ENCODE measurements at places on chromosomes 11 and 22.

GRCh38 chr11:6285019-6285418 lies 25.4 kb downstream of the CCKBR start:
- no peak overlapping the region for H3K27ac ChIP-seq
- no peak for DNase-seq
- no peak overlapping the region for H3K4me3 ChIP-seq
- no peaks in the 10 kb centered on the region for H3K27me3 ChIP-seq
- H3K4me1 ChIP-seq: peaks cover 5% of the 10 kb centered on the region

GRCh38 chr11:86483940-86484794 lies 109.5 kb downstream of the CCDC81 start:
- H3K27ac ChIP-seq: no peak overlapping the region
- no peaks in the 10 kb centered on the region for H3K36me3 ChIP-seq
- no peak for DNase-seq
- H3K4me1 ChIP-seq: peaks cover 3% of the 10 kb centered on the region
- no peaks in the 10 kb centered on the region for H3K27me3 ChIP-seq

GRCh38 chr11:121773076-121773475 lies 320.3 kb upstream of the SORL1-AS1 start:
- no peak overlapping the region for H3K27ac ChIP-seq
- H3K27me3 ChIP-seq: no peaks in the 10 kb centered on the region
- no peak for DNase-seq
- no peaks in the 10 kb centered on the region for H3K4me1 ChIP-seq
- H3K36me3 ChIP-seq: no peaks in the 10 kb centered on the region

GRCh38 chr11:2151500-2152257 lies 9.3 kb downstream of the INS start:
- no peak overlapping the region for H3K27ac ChIP-seq
- no peaks in the 10 kb centered on the region for H3K4me1 ChIP-seq
- H3K36me3 ChIP-seq: no peaks in the 10 kb centered on the region
- no peak overlapping the region for H3K4me3 ChIP-seq
- peak; percentile 81 for DNase-seq

- H3K27ac ChIP-seq: no peak overlapping the region
- no peak for DNase-seq
- no peaks in the 10 kb centered on the region for H3K4me1 ChIP-seq
These were observed 109.7 kb upstream of the GALNT18 start for GRCh38 chr11:11731311-11732083.

DNA sequence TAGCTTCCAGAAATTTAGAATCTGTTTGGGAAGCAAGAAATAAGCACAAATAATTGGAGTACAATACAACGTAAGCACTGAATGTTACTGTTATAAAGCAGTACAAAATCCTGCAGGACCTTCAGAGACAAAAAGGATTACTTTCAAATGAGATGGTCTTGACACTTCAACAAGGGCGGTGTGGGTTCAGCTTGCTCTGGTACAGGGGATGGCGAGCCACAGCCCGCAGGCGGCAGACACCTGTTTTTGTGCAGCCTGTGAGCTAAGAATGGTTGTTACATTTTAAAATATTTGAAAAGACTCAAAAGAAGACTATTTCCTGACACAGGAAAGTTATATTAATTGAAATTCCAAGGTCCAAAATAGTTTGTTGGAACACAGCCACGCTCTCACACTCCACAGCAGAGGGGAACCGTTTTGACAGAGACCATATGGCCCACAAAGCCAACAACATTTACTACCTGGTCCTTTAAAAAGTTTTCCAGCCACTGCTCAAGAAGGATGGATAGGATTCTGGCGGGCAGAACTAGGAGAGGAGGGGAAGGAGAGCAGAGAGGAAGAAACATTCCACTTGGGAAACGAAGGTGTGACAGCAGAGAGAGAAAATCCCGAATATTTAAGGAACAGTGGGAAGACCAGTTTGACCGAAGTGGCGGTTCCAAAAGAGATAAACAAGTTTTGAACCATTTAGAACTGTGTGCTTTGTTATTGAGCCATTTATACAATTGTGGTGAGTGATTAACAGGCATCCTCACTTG lies 6.3 kb downstream of the PRDM10 start:
- H3K4me1 ChIP-seq: no peaks in the 10 kb centered on the region
- no peak overlapping the region for H3K4me3 ChIP-seq
- H3K36me3 ChIP-seq: no peaks in the 10 kb centered on the region
- DNase-seq: no peak
- H3K27ac ChIP-seq: no peak overlapping the region

GRCh38 chr11:134066943-134067885 lies 1.7 kb upstream of the JAM3 start:
- no peak overlapping the region for H3K27ac ChIP-seq
- no peaks in the 10 kb centered on the region for H3K4me1 ChIP-seq
- H3K4me3 ChIP-seq: no peak overlapping the region
- H3K36me3 ChIP-seq: no peaks in the 10 kb centered on the region
- H3K27me3 ChIP-seq: no peaks in the 10 kb centered on the region

- no peaks in the 10 kb centered on the region for H3K36me3 ChIP-seq
- H3K27ac ChIP-seq: no peak overlapping the region
- peaks cover 29% of the 10 kb centered on the region for H3K4me1 ChIP-seq
- peak; percentile 36 for DNase-seq
- H3K27me3 ChIP-seq: no peaks in the 10 kb centered on the region
These were observed 11.2 kb upstream of the MIAT start for GRCh38 chr22:26646158-26646557.

DNA sequence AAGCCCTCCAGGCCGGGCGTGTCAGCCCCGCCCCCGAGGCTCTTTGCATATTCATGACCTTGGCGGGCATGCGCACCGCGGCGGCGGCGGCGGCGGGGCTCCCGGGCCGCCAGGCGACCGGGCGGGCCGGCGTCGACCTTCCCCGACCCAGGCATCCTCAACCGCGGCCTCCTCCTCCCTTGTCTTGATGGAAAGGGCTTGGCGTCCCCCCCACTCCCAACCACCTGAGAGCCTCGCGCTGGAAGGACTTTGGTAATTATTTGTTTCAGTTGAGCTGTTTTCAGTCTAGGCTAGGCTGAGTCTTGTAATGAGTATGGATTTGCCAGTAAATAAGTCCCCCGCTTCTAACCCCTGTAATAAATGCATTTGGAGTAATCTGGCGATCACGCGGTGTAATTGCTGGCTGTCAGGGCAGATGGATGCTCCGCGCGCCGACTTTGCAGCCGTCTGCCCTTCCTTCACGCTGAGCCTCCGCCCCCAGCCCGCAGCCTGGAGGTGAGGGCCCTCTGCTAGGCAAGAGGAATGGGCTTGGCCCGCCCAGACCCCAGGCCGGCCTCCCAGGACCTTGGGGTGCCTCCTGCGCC lies 25.2 kb downstream of the FLRT1 start:
- DNase-seq: peak; percentile 64
- H3K36me3 ChIP-seq: no peaks in the 10 kb centered on the region
- H3K4me3 ChIP-seq: no peak overlapping the region
- H3K27me3 ChIP-seq: no peaks in the 10 kb centered on the region

- H3K36me3 ChIP-seq: no peaks in the 10 kb centered on the region
- H3K27ac ChIP-seq: no peak overlapping the region
- H3K27me3 ChIP-seq: no peaks in the 10 kb centered on the region
- no peak overlapping the region for H3K4me3 ChIP-seq
- H3K4me1 ChIP-seq: peaks cover 4% of the 10 kb centered on the region
These were observed 9.6 kb upstream of the MOB2 start for GRCh38 chr11:1496091-1496760.

- DNase-seq: no peak
- H3K4me1 ChIP-seq: no peaks in the 10 kb centered on the region
- no peak overlapping the region for H3K27ac ChIP-seq
These were observed 31.8 kb upstream of the PDGFB start for GRCh38 chr22:39276440-39277141.

DNA sequence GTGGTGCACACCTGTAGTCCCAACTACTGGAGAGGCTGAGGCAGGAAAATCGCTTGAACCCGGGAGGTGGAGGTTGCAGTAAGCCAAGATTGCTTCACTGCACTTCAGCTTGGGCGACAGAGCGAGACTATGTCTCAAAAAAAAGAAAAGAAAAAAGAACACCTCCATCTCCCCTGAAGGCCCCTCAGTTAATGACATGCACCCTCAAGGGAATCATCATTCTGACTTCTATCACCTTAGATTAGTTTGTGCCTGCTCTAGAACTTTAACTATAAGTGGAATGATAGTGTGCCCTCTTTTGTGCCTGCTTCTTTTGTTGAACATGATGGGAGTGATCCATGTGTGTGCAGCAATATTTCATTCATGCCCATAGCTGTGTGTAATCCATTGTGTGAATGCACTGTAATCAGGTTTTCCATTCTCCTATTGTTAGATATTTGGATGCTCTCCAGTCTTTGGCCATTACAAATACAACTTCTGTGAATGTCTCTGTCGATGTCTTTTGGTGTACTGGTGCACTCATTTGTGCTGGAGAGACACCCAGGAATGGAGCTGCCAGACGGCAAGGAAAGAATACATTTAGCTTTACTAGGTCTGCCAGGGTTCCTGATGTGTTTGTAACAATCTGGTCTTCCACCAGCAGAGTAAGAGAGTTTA lies 883 bp upstream of the VPREB3 start:
- H3K36me3 ChIP-seq: no peaks in the 10 kb centered on the region
- DNase-seq: no peak
- H3K27me3 ChIP-seq: no peaks in the 10 kb centered on the region
- no peak overlapping the region for H3K4me3 ChIP-seq

GRCh38 chr11:119586181-119586580 lies 142.8 kb downstream of the NECTIN1 start:
- no peak overlapping the region for H3K4me3 ChIP-seq
- peaks cover 3% of the 10 kb centered on the region for H3K4me1 ChIP-seq
- H3K27ac ChIP-seq: no peak overlapping the region

DNA sequence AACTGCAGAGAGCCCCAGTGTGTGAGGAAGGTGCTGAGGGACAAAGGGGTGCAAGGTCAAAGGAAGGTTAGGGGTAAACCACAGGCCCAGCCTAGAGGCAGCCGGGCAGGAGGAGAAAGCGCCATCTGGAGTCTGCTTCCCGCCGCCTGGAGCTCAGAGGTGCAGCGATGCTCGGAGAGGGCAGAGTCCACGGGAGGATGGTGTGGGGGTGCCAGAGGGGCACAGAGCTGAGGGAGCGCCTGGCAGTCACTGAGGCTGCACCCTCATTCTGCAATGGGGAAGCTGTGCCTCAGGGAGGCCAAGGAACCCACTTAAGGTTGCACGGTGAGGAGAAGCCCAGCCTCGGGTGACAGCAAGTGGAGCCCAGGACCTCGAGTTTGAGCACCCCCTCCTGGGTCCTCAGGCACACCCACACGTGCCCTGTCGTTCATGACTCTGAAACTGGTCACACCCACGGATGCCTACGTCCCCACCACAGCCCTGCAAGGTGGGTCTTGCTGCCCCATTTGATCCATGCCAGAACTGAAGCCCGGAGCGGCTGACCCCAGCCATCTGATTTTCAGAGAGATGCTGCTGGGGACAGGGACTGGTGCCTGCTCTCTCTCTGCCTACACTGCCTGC lies 1.6 kb downstream of the IL2RB start:
- peaks cover 2% of the 10 kb centered on the region for H3K4me1 ChIP-seq
- no peak for DNase-seq
- no peaks in the 10 kb centered on the region for H3K27me3 ChIP-seq
- H3K27ac ChIP-seq: no peak overlapping the region

DNA sequence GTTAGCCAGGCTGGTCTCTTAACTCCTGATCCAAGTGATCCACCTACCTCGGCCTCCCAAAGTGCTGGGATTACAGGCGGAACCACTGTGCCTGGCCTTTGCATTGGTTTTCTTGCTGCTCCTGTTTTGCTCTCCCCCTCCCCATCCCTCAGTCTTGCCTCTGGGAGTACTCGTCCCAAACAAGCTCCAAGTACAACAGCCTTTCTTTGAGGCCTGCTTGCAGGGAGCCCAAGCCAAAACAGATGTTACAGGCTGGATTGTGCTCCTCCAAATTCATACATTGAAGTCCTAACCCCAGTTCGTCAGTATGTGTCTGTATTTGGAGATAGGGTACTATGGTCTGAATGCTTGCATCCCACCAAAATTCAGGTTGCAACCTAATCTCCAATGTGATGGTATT lies 8.6 kb downstream of the IGLL1 start:
- no peaks in the 10 kb centered on the region for H3K36me3 ChIP-seq
- no peak for DNase-seq
- no peak overlapping the region for H3K27ac ChIP-seq
- H3K4me1 ChIP-seq: peaks cover 6% of the 10 kb centered on the region
- no peaks in the 10 kb centered on the region for H3K27me3 ChIP-seq

- H3K27ac ChIP-seq: no peak overlapping the region
- no peaks in the 10 kb centered on the region for H3K36me3 ChIP-seq
- peaks cover under 1% of the 10 kb centered on the region for H3K4me1 ChIP-seq
- DNase-seq: no peak
- H3K4me3 ChIP-seq: no peak overlapping the region
These were observed 152.9 kb downstream of the FEZ1 start for GRCh38 chr11:125343086-125343717.

- no peaks in the 10 kb centered on the region for H3K27me3 ChIP-seq
- peaks cover 6% of the 10 kb centered on the region for H3K36me3 ChIP-seq
- peak overlapping the region; percentile 68 for H3K27ac ChIP-seq
- H3K4me3 ChIP-seq: peak overlapping the region; percentile 48
- DNase-seq: no peak
These were observed 750 bp upstream of the NAT10 start for GRCh38 chr11:34104680-34105078.

DNA sequence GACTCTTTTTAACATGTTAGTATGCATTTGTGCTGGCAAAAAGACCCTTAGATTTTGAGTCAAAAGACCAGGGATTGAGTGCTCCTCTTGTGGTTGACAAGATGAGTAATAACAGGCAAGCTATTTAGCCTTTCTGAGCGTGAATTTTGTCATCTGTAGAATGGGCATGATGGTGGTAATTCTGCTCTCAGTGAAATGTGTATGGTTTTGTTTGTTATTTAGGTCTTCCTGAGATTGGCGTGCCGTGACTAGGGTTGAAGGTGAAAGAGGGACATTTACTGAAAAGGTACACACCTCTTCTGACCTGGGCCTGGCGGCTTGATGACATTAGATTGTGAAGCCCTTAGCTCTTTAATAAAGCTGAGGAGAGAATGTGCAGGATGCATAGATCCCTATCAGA lies 8.4 kb upstream of the CEP295 start:
- no peaks in the 10 kb centered on the region for H3K4me1 ChIP-seq
- no peaks in the 10 kb centered on the region for H3K36me3 ChIP-seq
- no peak overlapping the region for H3K4me3 ChIP-seq
- no peak overlapping the region for H3K27ac ChIP-seq
- no peak for DNase-seq
- no peaks in the 10 kb centered on the region for H3K27me3 ChIP-seq

GRCh38 chr11:22702031-22702430 lies 35.6 kb downstream of the GAS2 start:
- no peaks in the 10 kb centered on the region for H3K27me3 ChIP-seq
- H3K4me3 ChIP-seq: no peak overlapping the region
- no peak for DNase-seq

DNA sequence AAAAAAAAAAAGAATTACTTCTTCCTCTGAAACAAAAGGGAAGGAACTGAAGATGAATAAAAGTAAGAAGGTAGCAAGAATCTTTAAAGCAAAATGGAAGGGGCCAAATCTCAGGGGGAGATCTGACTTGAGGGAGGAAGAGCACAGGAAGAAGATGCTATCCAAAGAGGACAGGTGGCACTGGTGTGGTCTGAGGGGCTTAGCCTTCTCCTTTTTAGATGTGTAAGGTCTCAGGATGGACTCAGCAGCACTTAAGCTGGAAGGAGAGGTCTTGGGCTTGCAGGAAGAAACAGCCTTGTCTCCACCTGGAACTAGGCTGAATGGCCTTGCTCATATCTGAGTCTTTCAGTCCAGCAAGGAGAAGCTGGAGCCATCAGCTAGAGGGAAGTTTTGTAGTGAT lies 5.0 kb upstream of the RNF169 start:
- no peak overlapping the region for H3K27ac ChIP-seq
- no peaks in the 10 kb centered on the region for H3K36me3 ChIP-seq
- no peak overlapping the region for H3K4me3 ChIP-seq
- H3K27me3 ChIP-seq: no peaks in the 10 kb centered on the region
- H3K4me1 ChIP-seq: peaks cover 2% of the 10 kb centered on the region
- no peak for DNase-seq

Measured in mesendoderm (in vitro differentiated cells).